ENCODE measurements at places on chromosomes 12 and 14. TPM values are rescaled to one million over a fixed set of nuclear protein-coding genes. Genes with fewer than 3 reads are reported as not detected.

DNA sequence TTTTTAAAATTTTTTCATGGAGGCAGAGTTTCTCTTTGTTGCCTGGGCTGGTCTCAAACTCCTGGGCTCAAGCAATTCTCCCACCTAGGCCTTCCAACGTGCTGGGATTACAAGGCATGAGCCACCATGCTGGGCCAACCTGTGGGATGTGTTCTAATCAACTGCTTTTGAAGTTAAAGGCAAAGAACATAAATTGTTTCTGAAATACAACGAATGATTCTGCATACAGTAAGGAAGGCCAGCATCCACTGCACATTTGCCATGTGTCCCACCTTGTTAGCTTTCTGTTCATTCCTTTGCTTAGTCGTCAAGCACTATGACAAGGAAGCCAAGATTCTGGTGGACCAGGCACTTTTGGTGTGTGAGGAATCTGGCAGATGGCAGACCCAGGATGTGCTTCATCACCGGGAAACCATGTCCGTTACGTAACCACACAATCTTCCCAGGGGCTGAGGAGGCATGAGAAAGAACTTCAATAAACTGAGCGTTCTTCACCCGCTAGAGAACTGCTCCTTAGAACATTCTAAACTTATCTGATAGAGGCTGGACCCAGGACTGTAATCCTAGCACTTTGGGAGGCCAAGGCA is 24.5 kb downstream of the MOK start:
- DNase-seq, result no peak

The CLEC1B gene
- total RNA-seq, result not detected

The LALBA gene
- not detected for total RNA-seq

GRCh38 chr12:31321897-31322228 is 4.1 kb downstream of the SINHCAF start:
- DNase-seq, result no peak

- no peak for DNase-seq
These were observed 322.4 kb upstream of the CLEC14A start for GRCh38 chr14:38578278-38578681.

- no peak for DNase-seq
These were observed 4.3 kb upstream of the GPR19 start for GRCh38 chr12:12700254-12700653.
